Stimulated activated memory B cell treated with anti-CD40 and anti-IgM and Interleukin-4, amounts not matched to agents 10 μg/mL and 1 μg/mL and 100 μg/mL, for 72 hours (primary cell): ENCODE measurements at places on chromosomes 3 and 15.

- no peak for ATAC-seq
Measured at GRCh38 chr15:89818287-89818686, 3.6 kb upstream of the ANPEP start.

DNA sequence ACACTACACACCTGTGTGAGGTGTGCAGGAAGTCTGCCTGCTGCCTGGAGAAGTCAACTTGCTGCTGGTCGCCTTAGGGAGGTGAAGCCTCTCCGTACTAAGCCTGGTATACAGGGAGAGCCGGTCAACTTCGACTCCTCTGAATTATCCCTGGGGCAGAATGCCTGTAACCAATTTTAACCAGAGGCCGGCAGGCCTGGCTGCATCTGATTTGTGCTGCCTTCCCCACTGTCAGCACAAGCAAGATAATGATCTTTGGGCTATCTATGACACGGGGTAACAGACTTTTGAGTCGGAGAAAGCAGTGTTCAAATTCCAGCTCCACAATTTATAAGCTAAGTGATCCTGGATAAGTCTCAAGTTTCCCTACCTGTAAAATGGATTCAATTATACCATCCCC, 42.3 kb downstream of the MAGEF1 start:
- ATAC-seq = no peak

DNA sequence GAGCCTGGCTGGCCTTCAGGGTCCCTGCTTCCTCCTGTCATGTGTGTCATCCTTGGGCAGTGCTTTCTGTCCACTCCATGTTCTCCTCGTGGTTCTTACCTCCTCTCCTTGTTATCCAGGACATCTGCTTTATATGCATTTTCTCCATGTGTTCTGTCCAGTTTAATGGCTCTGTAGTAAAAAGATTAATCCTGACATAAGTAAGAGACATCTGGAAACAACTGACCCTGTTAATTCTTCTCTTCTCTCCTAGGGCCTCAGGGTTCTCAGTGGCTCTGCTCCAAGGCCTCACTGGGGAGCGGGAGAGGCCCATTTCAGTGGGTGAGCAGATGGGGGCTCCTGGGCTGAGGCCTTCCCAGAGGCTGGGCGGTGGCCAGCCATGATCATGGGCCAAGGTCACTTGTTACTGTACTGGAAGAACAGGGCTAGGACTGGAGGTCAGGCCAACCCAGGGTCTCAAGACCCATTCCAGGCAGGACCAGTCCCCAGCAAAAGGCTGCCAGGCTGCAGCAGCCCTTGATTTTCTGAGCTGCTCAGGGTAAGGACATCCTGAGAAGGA, 20.2 kb upstream of the CDCP1 start:
- no peak for ATAC-seq

- ATAC-seq = no peak
Measured at GRCh38 chr3:153897025-153897723, 224.0 kb upstream of the ARHGEF26 start.

DNA sequence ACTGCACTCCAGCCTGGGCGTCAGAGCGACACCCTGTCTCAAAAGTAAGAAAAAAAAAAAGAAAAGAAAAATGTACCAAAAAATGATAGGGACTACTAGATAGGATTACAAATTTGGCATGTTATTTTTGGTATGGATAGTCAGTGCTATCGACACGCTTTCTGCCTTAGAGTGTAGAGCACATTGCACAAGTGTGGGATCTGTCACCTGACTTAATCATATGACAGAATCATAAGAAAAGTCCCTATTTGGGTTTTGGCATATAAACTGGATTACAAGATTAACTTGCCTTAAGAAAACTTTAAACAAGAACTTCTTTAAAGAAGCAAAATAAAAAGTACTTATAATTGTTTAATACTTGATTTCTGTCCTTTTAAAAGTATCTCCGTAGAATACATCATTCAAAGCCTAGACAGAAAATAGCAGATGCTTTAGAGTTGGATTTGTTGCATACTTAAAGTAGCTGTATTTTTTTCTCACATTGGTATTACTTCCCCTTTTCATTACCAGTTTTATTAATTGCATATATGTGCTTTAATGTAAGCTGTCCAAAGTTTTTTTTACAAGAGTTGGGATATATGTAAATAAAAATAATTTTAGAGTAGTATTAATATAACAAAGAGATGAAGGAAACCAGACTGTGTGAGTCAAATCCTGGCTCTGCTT, 7.8 kb downstream of the ATP6V1A start:
- no peak for ATAC-seq

DNA sequence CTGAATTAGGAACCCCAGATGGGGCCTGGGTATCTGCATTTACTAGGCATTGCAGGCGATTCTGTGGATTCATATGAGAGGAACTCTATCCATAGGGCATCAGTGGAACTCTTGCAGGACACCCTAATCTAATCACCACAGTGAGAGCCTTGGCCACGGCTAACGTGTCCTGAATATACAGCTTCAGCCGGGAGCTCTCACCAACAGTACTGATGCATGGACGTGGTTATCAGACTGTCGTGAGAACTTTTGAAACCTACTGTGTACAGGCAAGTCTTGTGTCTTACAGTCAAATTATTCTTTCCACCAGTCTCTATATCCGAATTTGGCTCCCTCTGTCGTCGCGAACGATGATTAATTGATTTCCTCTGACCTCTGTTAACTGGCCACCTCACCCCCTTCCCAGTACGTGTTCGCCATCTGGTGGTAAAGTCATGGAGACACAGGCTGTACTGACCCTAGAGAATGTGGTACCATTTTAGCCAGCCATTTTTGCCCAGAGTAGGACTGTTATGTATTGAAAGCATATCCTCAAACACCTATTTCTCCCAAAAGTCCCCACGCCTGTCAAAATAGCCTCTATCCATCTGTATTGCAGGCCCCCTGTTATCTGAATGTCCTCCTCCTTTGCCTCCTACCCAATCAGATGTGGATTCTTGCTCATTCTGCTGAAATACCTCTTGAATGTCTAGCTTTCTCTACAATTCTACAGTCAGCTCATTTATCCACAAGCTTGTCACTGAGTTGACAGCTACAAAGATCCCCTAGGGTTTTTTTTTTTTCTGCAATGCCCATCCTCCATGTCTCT, 39.7 kb downstream of the GLDN start:
- peak; percentile 80 for ATAC-seq

DNA sequence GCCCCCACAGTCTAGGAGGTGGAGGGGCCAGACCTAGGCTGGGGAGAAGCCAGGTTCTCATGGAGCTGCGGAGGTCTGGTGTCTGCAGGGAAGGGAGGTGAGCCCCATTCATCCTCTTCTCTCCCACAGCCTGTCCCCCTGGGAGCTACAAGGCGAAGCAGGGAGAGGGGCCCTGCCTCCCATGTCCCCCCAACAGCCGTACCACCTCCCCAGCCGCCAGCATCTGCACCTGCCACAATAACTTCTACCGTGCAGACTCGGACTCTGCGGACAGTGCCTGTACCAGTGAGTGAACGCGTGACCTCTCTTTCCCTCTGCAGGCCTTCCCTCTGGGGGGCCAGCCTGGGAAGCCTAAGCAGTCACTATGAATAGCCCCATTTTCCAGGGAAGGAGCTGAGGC, 14.1 kb downstream of the EPHB3 start:
- ATAC-seq = no peak

DNA sequence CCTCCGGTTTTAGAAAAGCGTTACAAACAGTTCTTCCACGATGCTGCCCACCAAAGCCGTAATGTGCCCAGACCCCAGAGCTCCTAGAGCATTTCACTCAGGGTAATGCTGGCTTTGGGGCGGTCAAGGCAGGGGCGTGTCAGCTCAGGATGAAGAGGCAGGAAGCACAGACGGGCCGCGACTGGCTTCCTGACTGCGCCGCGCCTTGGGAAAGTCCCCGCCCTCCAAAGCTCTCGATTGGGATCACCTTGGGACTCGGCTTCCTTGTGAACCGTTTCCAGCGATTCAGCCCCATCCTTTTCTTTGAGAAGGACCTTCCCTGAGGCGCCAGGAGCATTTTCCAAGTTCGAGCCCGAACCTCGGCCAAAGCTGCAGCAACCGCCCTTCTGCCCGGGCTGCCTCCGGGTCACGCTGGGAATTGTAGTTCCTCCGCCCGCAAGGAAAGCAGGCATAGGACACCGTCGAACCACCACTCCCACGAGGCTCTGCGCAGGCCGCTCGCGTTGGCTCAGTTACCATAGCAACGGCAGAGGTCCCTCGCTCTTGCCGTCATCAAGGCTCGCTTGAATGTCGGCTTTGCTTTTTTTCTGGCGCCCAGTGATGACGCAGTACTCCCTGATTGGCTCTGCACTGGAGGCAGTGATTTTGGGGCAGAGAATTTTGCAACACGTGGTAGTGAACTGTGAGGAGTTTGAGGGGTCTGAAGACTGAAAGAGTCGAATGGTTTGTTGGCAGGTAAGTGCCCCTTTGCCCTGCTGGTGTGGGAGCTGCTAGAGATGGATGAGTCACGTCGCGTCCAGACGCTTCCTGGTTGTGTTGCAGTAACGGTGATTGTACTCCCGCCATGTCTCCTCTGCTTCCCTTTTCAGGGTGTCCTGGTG, at the start of the genes CCDC191 and QTRT2:
CCDC191 (minus strand) TSS at position 397 of the 881 bp plus-strand sequence; CDS start at position 337, 60 bp downstream.
QTRT2 (plus strand) TSS at position 608 of the 881 bp plus-strand sequence. CDS start 8,521 bp downstream, outside the sequence.
- ATAC-seq = peak; percentile 99

GRCh38 chr3:88343264-88343663, 193.5 kb downstream of the C3orf38 start:
- no peak for ATAC-seq

- no peak for ATAC-seq
Measured at GRCh38 chr15:71757741-71758530, 52.4 kb upstream of the NR2E3 start.

DNA sequence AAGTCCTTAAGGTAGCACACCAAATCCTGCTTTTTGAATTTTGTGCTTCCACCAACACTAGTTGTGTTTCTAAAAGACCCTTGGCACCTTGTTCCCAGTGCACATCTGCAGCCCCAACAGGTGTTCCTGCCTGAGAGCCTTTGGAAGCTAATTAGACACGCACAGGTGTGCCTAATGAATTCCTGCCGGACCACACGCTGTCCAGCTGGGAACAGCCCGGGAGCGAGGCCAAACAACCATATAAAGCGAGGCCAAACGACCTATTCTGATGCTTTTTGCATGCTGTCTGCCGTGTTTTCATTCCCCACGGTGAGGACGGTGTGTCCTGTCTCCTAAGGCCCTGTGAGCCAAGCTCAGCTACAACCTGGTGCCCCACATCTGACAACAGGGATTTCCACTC, 99.5 kb downstream of the ATG7 start:
- ATAC-seq = no peak

GRCh38 chr15:40747685-40748631, 7.1 kb downstream of the RMDN3 start:
- no peak for ATAC-seq

DNA sequence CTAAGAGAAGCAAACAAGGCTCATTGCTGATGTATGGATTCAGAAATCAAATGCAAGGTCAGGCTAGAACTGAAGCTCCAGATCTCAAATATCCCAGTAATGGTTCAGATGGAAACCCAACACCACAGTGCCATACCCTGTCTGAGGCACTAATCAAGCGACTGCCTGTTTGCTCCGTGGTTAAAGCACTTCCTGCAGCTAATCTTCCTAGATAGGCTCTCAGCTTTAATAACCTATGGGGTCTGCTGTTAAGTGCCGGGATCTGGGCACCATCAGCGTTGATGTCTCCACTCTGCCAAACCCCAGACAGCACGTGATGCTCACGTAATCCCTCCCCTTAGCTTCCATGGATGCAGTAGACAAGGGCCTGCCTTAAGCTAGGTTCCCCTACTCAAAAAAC, 262.6 kb downstream of the MECOM start:
- ATAC-seq = no peak

GRCh38 chr15:70505411-70505919, 257.9 kb downstream of the UACA start:
- ATAC-seq = peak; percentile 50

DNA sequence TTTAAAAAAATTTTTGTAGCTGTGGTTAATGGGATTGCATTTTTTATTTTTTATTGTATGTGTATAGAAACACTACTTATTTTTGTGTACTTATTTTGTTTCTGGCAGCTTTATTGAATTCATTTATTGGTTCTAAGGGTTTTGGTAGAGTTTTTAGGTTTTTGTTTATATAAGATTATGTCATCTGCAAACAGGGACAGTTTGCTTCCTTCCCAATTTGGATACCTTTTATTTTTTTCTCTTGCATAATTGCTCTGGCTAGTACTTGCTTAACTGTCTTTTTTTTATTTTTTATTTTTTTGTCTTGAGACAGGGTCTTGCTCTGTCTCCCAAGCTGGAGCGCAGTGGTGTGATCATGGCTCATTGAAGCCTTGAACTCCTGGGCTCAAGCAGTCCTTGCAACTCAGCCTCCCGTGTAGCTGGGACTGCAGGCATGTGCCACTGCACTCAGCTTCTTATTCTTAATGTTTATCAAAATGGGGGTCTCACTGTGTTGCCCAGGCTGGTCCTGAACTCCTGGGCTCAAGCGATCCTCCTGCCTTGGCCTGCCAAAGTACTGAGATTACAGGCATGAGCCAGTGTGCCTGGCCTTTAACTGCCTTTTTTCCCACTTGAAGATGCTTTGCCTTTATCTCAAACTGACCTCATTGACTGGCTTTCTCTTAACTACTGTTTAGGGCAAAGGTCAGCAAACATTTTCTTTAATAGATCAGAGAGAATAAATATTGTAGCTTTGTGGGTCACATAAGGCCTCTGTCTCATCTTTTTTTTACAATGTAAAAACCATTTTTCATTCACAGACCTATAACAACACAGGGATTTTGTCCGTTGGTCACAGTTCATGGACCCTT, 8.6 kb downstream of the TFG start:
- no peak for ATAC-seq

- ATAC-seq = no peak
Measured at GRCh38 chr3:150743508-150743907, 19.5 kb downstream of the SIAH2 start.

- ATAC-seq = no peak
Measured at GRCh38 chr15:68228143-68228970, 1.2 kb downstream of the CLN6 start.

DNA sequence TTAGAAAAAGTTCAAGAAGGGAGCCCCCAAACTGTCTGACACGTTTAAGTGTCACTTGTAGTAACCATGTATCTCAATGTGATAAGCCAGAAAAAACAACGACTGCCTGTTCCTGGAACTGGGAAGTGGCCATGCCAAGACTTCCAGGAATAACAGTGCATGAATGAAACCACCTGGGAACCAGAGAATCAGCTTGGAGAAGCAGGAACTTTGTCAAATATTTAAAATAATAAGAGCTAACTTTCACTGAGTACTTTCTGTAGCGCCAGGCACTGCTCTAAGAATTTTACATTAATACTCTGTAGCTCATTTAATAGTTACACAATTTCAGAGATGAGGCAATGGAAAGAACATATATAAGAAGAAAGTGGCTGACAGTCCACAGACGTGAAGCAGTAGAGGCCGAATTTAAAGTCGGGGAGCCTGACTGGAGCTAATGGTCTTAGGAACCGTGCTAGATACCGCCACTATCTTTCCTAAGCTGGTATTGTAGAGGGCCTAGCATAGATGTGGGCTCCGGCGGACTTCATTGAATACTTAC, 876 bp downstream of the PLSCR1 start:
- peak; percentile 10 for ATAC-seq

DNA sequence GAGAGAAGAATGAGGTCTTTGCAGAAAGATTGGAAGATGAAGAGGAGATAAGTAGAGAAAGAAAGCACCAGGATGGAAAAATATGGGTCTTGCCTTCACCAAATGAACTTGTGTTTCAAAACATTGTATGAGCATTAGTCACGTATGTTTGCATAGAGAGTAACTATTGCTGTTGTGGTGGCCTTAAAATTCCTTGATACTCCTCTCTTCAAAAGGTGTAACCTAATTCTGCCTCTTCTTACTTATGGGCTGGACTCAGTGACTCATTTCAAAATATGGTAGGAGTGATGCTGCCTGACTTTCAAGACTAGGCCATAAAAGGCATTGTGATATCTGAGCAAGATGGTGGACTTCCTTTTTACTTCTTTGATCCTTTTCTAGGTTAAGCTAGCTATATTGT, 228.7 kb upstream of the ZNF385D start:
- ATAC-seq = no peak

GRCh38 chr15:38474155-38474757, 20.3 kb downstream of the FAM98B start:
- ATAC-seq = peak; percentile 79
